ENCODE measurements at places on chromosomes 7 and 10.

- DNase-seq = no peak
Observed at GRCh38 chr7:156106107-156106426, 293.8 kb upstream of the SHH start.

- no peak for DNase-seq
Observed at GRCh38 chr7:95737828-95738505, 34.4 kb upstream of the DYNC1I1 start.

GRCh38 chr10:116716381-116716780, 26.0 kb downstream of the HSPA12A start:
- no peak for DNase-seq

GRCh38 chr7:130960208-130960988, 226.4 kb upstream of the KLF14 start:
- DNase-seq = no peak

GRCh38 chr10:13079776-13080050, 20.2 kb upstream of the OPTN start:
- DNase-seq = no peak

DNA sequence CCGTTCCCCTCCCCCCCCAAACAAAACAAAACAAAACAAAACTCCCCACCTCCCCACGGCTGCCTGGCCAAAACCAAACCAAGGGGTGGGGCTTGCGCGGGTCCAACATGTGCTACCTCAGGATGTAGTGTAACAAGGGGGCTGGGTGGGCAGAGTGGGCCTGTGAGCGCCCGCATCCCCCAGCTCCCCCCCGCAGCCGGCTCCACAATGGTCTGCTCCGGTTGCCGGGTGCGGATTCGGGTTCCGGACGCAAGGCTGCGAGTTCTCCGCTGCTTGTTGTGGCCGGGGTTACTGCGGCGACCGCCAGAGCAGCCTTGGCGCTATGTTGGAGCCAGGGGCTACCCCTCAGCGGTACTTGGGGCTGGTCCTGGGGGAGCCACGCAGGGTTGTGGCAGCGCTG, 4.9 kb downstream of the C10orf143 start:
- DNase-seq = no peak

- no peak for DNase-seq
Observed at GRCh38 chr10:78406648-78407008, 373.0 kb downstream of the RPS24 start.

DNA sequence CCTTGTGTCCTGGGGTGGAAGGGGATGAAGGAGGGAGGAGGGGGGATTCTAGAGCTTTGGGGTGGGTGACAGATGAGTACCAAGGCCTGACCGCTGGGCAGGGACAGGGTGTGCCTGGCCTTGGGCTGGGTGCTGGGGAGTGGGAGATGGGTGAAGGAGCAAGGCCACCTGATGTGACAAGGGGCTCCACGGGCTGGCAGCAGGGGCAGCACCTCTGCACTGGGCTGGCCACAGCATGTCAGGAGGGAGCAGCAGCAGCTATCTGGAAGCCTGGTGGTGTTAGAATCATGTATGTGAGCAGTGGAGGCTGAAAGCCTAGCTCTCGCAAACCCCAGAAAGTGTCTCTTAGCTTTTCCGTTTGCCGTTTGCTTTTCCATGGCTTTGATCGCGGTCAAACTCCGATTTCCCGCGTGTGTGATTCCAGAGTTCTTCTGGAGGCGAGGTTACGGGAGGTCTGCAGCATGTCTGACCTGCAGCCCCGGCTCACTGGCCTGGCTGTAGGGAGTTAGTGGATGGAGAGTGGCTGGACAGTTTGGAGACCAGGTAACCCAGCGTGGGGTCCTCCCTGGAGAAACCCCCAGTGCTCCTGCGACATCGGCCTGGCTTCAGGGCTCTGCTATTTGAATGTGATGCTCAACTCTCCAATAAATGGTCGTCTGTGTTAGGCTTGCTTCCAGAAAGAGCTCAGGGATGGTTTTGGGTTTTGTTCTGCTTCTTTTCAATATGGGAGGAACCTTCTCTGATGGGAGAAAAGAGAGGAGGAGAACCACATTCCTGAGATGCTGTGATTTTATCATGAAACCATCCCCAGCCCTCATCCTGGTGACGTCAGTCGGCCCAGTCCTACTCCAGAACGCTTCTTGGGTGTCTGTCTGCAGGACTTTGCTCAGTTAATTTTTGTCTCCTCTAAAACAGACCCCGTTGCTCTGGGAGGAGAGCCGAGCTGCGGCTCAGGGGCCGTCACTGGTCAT, 105.5 kb downstream of the CUX1 start:
- no peak for DNase-seq

DNA sequence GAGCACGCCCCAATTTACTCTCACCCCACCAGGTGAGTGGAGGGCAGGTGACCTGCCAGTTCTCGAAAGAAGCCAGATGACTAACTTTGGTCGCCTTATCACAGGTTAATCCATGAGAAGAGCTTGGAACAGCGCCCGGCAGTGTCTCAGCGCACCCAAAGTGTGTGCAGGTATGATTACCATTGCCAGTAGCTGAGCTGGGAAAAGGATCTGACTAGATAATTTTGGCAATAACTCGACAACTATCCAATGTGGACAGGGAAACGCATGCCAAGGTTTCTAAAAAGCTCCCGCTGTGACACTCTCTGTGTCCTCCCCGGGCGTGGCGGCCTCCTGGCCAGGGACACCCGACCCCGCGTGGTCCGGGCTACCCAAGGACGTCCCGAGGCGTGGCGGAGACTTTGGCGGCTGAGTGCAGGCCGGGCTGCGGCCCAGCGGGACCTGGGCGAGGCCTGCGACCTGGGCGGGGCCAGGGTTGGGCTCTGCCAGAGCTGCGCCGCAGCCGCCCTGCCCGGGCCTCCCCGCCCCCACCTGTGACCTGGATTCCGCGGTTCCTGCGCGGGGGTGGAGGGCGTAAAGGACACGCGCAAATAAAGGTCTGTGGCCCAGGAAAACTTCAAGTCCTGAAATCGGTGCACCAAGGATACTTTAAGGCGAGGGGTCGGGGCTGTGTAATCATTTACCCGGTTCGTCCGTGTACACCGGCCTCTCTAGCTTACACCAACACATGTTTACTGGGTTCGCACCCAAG, 13.7 kb upstream of the WAPL start:
- peak; percentile 36 for DNase-seq

DNA sequence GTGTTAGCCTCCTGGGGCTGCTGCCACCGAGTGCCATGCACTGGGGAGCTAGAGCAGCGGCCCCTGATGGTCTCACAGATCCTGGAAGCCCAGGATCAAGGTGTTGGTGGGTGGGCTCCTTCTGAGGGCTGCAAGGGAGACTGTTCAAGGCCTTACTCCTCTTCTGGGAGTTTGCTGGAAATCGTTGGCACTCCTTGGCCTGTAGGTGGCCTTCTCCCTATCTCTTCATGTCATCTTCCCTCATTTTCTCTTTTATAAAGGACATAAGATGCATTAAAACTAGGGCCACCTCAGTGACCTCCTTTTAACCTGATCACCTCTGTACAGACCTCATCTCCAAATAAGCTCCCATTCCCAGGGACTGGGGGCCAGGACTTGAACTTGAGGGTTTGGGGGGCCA, 27.0 kb upstream of the ZNF862 start:
- DNase-seq = no peak

Measured in stimulated activated CD4-positive, alpha-beta T cell treated with anti-CD3 and anti-CD28 coated beads, Interleukin-4, amount 100 ng/mL, for 1 hour (primary cell).